ENCODE measurements at places on chromosomes 5 and 9.

DNA sequence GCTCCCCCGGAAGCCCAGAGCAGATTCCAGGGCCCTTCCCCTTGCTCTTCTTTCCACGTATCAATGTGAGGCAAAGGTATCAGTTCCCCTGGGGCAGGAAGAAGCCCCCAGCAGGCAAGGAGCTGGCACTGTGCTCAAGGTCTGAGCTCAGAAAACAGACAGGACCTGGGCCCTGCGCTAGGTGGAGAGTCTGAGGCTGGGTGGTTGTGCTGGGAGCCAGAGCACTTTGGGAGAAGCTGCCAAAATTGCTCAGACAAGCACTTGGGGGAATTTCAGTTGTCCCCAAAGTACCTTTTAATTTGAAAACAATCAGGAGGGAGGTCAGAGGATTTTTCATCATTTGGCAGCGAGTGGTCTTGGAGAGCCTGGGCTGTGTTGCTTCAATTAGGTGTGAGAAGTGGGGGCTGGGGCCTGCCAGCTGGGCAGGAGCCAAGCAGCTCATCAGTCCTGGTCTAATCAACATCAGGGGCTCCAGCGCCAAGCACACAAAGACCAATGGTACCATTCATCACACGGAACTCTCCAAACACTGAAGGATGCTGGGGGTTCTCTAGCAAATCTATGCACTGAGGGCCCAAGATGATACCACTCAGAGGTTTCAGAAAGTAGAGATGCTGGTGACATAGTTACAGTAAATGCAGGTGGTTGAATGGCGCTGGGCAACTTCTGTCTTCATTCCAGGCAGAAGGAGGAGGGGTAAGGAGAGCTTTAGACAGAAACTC, 176.5 kb downstream of the SNX18 start:
- DNase-seq, result no peak

- no peak for DNase-seq
These were observed 26.3 kb downstream of the MAML1 start for GRCh38 chr5:179758955-179759354.

DNA sequence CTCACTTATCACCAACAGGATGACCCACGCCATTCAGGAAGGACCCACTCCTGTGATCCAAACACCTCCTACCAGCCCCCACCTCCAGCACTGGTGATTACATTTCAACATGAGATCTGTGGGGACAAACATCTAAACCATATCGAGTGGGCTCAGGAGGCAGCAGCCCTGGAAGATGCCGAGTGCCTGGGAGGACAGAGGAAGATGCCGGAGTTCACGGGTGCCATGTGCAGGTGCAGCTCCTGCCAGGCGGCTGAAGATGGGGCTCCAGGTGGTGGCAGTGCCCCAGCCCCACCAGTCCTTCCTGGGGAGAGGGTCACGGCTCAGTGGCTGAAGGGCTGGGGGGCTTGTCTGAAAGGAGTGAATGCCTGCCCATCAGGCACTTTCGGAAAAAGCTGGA, 6.1 kb upstream of the CEP72 start:
- DNase-seq, result no peak

GRCh38 chr9:137252555-137253506, 1.7 kb downstream of the STPG3 start:
- DNase-seq, result peak; percentile 79

DNA sequence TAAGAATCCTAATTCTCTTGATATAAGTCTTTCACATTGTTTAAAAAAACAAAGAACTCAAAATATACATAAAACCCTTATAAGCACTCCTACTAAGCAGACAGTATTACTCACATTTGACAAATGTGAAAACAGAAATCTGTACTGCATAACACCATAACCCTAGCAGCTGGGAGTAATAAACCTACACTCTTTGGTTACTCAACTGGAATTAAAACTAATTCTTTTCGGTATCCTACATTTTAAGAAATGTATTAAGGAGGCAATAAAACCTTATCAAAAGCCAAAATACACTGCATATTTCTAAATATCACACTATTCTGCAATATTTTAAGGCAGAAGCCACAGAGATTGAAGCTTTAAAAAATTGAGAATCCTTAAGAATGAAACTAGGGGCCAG, 6.8 kb downstream of the AUH start:
- DNase-seq, result no peak

DNA sequence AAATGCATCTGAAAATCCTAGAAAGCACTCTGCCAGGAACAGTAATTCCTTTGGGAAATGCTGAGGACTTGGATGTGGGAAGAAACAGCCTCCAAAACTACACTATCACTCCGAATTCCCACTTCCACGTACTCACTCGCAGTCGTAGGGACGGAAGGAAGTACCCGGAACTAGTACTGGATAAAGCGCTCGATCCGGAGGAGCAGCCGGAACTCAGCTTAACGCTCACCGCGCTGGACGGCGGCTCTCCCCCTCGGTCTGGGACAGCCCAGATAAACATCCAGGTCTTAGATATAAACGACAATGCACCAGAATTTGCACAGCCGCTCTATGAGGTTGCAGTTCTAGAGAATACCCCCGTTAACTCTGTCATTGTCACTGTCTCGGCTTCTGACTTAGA, 786 bp downstream of the PCDHB3 start:
- DNase-seq, result no peak

GRCh38 chr9:35163413-35163812, 1.6 kb downstream of the UNC13B start:
- no peak for DNase-seq

DNA sequence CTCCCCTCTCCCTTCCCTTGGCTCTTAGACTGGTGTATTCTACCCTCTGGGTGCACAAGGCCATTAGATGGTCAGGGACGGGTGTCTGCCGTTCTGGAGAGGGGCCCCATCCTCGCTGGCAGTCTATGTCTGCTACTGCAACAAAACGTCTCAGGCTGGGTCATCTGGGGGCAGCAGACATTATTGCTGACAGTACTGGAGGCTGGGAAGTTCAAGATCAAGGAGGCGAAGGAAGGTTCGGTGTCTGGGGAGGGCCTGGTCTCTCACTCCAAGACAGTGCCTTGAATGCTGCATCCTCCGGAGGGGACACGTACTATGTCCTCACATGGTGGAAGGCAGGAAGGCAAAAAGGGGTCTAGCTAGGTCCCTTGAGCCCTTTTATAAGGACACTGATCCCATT, 93.4 kb upstream of the COL5A1 start:
- DNase-seq, result no peak

DNA sequence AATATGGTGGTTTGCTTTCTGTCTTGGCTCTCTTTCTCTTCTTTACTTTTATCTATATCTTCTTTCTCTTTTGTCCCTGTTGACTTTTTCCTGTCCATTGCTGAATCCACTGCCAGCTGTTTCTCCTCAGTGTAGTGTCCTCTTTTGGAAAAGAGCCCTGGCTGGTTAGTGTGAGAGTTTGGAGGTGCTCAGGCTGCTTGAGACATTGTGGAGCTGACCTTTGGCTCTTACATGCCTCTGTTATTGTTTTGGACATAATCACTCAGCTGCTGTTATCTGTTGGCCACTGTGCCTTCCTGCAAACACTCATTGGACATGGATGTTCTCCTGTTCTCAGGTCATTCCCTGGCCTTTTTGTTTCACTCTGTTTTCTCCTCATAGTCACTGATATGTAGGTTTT, 295.4 kb upstream of the RIOK2 start:
- no peak for DNase-seq

DNA sequence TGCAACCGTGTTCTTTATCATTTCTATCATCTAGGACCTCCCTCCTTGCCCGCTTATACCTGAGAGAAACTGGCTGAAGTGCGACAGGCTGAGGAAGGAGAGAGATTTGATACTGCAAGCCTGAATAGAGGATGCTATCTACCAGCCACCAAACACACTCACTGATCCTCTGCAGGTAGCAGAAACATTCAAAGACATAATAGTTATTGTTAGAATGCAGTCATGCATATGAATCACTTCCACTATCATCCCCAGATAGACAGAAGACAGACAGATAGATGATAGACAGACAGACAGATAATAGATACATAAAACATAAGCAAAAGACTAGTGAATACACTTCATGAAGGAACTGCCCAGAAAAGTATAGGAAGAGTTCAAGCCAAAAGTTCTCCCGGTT, 32.9 kb downstream of the FAM81B start:
- DNase-seq, result no peak

DNA sequence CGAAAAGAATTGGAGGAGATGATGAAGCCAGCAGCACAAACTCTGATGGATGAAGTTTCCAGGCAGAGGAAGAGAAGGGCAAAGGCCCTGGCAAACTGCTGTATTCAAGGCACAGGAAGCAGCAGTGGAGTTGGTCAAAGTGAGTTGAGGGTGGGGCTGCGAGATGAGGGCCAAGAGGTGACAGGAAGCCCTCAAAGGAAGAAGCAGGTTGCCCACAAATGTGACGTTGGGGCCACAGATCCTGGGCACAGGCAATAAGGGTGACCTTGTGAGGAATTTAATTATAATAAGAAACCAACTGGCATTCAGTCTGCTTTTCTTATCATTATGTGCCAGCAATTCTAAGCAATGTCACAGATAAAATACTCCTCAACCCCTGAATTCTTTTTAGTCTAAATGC, 261.8 kb downstream of the CTNND2 start:
- DNase-seq, result no peak

DNA sequence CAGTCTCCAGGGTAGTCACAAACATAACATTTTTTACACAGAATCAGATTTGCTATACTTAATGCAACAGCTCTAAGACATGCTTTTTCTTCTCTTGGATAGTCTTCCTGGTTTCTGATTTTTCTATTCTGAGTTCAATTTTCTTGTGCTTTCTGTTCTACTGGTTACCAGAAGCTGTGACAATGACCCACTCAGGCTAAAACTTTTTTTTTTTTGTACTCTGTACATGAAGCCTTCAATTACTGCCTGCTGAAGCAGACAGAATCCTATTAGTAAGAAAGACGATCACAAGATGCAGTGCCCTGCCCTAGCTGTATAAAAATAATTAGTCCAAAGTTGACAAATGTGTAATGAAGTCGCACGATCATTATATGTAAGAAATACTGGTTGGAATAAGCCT, 231.1 kb upstream of the TBCA start:
- DNase-seq, result no peak

- DNase-seq, result no peak
These were observed 49.7 kb downstream of the SEMA6A start for GRCh38 chr5:116524966-116525365.

GRCh38 chr5:38347040-38347763, 88.8 kb downstream of the EGFLAM start:
- no peak for DNase-seq

- DNase-seq, result no peak
These were observed 42.4 kb downstream of the MRRF start for GRCh38 chr9:122307061-122307460.

GRCh38 chr9:108212184-108212583, 643.6 kb downstream of the ACTL7B start:
- DNase-seq, result no peak

DNA sequence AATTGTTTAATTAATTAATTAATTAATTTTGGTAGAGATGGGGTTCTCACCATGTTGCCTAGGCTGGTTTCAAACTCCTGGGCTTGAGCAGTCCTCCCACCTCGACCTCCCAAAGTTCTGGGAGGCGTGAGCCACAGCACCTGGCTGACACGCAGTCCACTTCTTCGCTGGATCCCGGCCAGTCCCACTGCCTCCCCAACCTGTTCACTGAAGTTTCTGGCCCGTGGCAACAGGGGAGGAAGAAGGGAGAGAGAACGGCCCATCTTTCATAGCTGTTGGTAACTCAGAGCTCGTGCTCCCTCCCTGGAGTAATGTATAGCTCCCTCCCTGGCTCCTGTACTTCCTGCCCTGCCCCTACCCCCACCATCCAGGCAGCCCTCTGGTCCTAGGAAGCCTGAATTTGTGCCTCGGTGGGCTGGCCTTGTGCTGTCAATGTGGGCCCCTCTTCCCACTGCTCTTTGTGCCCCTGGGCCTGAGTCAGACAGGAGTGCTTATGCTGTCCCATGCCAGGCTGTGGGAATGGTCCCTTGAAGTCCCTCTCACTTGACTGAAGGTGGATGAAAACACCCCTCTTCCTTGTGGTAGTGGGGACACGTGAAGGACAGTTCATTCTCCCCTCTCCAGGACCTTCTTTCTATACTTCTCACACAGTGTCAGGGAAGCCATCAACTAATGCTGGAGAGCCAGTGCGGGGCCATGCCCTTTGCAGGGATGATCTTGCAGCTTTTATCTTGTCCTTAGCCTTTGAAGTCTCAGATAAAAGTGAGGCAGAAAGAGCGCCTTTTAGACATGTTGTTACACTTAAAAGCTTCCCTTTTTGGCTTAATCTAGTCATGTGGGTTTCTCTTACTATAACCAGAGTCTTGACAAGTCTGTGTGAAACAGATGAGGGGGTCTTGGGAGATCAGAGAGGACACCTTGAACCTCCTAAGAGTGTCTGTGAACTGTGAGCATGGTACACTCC, 38.1 kb downstream of the ANGPTL2 start:
- no peak for DNase-seq

- no peak for DNase-seq
These were observed 2.0 kb downstream of the SNCAIP start for GRCh38 chr5:122314036-122314435.

DNA sequence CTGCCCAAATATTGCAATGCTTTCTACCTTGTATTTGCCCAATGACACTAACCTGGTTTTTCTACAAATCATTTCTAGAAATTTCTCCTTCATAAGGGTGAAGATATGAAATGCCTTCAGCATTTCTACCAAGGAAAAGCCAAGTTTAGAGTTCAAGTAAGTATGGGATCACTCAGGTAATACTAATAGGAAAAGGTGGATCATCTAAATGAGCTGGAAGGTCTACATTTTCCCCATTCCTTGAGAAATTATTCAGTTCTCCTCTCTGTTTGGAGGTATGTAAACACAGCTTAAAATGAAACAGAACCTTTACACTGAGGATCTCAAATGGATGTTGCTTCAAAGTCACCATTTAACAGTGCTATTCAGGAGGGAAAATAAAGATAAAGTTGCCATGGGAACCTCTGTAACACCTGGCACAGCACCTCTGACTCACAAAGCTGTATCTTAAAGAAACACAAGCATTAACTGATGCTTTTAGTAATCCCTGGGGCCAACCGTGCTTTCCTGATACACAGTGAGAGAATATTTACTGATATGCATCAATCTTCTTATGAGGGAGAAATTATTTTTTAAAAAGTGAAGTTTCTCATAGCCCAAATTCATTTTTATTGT, 161.3 kb downstream of the DRD1 start:
- no peak for DNase-seq

- no peak for DNase-seq
These were observed 232.4 kb downstream of the SAXO1 start for GRCh38 chr9:18800579-18800978.

GRCh38 chr9:79043916-79044315, 527.8 kb upstream of the TLE4 start:
- DNase-seq, result no peak

- no peak for DNase-seq
These were observed 144.9 kb upstream of the POU5F2 start for GRCh38 chr5:93886098-93886806.

All from iPS-NIHi11 (cell line).